Esophagus squamous epithelium (tissue), 5 donors: ENCODE measurements at places on chromosomes 1 and 21.

- DNase-seq, result no peak
Measured at GRCh38 chr1:9038881-9039760, 12.9 kb upstream of the SLC2A7 start.

- no peak for DNase-seq
Measured at GRCh38 chr1:63323865-63324778, 1.8 kb downstream of the FOXD3 start.

DNA sequence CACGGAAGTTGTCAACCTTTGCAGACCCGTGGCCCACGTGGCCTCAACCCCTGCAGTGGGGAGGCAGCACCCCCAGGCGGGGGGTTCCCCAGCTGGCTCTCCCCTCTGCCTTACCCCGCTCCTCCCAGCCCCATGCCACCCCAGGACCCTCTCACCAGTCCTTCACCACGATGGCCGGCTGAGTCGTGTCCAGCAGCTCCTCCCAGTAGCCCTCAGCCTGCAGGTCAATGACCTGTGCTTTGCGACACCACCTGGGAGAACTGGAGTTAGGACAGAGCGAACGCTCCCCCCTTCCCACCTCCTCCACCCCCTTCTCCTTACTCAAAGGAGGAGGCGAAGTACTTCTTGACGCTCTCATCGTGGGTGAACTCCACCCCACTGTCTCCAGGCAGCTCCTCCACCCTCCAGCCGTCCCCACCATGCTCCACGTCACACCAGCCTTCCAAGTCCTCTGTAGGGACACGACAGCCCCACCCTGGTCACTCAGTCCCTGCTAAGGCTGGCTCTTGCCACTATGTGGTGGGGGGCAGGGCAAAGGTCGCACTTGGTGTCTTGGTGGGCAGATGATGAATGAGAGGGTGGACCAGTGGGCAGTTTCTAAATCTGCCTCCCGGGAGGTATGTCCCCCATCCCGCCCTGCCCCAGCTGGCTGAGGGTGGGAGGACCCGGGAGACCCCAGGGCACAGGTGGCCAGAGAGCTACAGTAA, 4.5 kb downstream of the FBXO2 start:
- DNase-seq, result no peak

DNA sequence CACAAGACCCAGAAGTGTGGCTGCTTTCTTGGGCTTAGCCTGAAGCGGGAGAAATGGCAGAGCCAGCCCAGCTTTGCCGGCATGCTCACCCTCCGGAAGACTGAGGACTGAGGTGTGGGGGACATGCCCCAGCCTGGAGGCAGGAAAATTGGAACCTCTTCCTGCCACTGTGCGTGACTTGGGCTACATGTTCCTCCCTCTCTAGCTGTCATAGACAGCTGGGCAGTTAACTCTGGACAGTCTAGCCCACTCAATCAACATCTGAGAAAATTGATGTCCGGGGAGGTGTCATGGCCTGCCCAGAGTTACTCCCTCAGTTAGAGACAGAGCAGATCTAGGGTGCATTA, 59.7 kb downstream of the UBE2T start:
- no peak for DNase-seq

GRCh38 chr1:17239420-17239819, 9.5 kb upstream of the PADI3 start:
- no peak for DNase-seq

DNA sequence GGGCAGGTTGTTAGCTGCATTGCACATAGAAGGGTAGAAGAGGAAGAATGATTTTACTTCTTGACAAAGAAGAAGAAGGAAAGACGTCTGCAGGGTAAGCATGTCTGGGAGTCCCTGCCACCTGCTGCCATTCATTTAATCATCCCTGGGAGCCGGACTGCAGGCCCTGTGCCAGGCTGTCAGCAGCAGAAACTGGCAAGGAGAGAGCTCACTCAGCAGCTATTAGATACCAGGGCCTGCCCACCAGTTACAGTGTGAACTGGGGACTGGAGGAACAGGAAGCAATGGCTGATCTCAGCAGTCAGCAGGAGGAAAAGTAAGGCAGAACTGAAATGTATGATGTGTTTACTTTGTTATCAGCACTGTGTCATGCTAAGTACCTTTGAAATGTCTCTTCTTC, 75.7 kb upstream of the C1orf87 start:
- DNase-seq, result no peak

GRCh38 chr1:158025576-158026230, 32.3 kb downstream of the KIRREL1 start:
- DNase-seq, result no peak

DNA sequence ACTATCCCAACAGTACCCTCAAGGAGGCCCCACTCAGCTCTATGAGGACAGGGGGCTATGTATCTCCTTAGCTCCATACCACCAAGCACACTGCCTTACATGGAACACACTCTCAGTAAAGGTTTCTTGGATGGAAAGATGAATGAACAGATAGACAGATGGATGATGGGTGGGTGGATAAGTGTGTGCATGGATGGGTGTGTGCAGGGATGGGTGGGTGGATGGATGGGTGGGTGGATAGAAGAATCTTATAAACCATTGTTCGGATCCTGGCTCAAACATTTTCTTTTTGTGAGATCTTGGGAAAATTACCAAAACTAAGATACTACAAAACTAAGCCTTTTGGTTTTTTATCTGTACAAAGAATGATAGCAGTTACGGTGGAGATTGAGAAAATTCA, 111.0 kb upstream of the NFIA start:
- DNase-seq, result no peak

DNA sequence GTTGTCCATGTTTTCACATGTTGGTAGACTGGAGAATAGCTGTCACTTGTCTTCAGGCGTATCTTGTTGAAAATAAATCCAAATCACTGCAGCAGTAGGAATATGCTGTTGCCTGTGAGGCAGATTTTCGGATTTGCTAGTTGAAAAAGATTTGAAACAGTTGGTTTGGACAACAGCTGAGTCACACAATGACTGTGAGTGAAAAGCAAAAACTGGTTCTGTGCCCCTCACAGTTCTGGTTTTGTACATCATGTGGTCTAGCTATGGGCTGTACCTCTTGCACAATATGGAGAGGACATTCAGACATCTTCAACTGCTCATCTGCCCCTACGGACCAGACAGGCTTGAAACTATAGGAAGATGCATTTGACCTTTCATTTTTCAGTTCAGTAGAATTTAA, 1.8 kb downstream of the ARF1 start:
- DNase-seq, result no peak

- no peak for DNase-seq
Measured at GRCh38 chr1:168767894-168768584, 39.0 kb upstream of the DPT start.

DNA sequence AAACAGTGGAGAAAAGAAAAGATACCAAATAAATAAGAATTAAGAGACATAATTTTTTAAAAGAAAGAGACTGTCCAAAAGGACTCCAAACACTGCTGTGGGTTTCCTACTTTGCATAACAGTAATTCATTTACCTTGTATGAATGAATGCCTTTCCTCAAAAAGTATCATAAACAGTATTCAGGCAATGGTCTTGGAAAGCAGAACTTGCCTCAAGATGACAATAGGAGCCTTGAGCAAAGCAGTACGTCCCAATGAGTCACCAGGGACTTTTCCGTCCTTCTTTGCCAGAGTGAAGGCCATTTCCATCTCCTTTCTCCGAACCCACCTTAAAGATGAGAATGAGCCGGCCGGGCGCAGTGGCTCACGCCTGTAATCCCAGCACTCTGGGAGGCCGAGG, 186.4 kb downstream of the ZBTB18 start:
- DNase-seq, result no peak

DNA sequence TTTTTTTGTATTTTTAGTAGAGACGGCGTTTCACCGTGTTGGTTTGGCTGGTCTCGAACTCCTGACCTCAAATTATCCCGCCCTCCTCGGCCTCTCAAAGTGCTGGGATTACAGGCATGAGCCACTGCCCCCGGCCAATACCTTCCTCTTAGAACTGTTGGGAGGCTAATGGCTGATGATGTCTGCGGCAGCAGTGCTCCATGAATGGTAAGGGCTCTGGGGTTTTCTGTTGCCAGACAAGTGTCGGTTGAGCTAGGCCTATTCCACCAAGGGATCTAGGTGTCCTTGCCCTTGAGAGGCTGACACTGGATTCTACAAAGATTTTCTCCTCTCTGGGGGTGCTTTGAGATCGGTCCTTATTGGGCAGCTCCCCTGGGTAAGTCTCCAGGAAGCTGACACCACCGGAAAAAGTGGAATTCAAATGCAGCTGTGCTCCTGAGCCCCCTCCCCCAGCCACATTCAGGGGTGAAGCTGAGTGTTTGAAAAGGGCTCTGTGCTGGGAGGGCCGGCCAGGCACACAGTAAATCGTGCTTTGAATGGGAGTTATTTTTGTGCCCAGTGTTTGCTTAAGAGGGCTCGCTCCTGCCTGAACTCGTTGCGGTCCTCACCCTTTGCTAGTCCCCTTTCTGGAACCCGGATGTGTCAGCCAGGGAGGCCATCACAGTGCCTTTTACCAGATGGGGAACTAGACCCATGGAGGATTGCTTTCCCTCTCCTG, 5.2 kb downstream of the SOX13 start:
- no peak for DNase-seq

DNA sequence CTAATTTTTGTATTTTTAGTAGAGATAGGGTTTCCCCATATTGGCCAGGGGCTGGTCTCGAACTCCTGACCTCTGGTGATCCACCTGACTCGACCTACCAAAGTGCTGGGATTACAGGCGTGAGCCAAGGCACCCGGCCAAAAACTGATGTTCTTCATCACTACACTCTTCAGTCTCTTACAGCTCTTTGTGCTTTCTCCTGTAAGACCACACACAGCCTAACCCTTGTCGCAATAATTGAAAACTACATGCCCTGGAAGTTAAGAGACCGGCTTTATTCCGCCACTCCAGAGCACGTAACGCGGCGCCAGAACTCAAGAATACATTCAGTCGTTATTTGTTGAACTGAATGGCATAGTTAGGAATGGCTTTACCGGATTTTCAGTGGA, 552 bp downstream of the GPATCH4 start:
- DNase-seq, result no peak

GRCh38 chr1:8315573-8316475, 2.1 kb upstream of the SLC45A1 start:
- DNase-seq, result no peak

DNA sequence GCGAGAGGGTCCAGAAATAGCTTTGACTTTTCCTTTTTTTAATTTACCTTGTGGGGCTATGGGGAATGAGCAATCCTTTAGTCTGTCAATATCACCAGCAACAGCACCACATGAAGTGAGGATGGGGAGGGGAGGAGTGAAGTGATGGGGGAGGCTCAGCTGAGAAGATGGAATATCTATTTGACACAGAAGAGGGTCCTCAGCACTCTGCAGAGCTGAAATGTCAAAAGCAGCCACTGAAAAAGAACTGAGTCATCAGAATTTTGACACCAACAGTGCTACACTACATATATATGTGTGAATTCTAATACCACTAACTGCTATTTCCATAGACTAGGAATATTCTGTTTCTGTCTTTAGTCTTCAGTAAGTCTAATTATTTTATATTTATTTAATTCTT, 427.0 kb upstream of the PBX1 start:
- no peak for DNase-seq

DNA sequence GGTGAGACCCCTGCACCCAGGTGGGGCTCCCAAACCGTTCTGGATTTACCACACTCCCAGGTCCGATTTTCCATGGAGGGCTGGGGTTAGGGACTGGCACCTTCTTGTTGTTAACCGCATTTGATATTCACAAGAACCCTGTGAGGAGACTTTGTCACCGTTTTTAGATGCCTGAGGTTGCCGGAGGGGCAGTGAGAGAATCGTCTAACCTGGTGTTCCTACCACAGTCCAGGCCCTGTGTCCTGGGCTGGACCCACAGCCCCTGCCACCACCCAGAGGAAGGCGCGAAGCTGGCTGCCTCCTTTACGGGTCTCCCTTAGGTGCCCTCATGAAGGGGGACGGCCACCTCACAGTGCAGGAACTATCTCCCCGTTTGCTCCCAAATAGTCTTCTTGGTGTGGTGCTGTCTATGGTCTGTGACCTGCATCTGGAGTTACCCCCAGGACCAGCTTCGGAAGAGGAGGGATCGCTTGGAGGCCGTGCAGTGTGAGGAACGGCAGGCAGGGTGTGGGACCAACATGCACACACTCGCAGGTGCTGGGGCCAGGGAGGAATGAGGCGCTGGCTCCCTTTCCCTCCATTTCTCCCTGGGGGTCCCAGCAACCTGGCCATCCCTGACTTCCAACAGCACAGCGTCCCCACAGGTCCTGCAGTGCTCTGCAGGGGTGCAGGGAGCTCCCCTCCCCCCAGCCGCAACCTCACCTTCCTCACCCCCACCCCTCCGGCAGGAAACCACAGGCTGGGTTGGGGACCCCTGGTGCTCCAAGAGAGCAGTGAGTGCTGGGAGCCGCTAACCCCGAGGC, 7.0 kb downstream of the SIM2 start:
- DNase-seq, result no peak

DNA sequence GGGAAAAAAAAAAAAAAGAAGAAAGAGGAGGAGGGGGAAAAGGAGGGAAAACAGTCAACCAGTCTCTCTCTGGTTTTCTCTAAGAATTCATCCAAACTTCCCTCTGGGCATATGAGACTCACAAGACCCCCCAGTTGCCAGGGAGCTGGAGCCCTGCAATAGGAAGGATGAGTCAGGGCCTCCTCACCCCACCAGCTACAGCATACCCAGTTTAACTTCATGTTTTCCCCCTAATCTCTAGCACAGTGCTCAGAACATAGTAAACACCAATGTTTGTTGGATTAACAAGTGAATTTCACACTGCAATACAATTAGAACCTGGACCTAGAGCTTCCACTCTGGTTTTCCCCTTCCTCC, 7.8 kb downstream of the F11R start:
- DNase-seq, result no peak

DNA sequence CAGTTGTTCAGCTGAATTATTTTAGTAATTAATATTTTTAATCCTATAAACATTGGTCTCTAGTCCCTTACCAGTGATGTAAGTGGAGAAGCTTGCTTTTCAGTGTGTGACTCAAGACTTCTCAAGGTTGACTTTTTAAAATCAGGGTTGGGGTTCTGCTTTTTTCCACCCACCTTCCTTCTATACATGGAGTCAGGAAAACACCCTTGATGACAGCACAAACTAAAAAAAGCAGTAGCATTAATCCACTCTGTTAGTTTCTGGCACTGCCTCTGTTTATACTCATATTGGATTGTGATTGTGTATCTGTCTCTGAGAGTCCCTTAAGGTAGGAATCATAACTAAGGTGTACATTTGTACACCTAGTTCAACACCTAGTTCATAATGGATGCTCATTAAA, 8.3 kb upstream of the PLEKHO1 start:
- no peak for DNase-seq

DNA sequence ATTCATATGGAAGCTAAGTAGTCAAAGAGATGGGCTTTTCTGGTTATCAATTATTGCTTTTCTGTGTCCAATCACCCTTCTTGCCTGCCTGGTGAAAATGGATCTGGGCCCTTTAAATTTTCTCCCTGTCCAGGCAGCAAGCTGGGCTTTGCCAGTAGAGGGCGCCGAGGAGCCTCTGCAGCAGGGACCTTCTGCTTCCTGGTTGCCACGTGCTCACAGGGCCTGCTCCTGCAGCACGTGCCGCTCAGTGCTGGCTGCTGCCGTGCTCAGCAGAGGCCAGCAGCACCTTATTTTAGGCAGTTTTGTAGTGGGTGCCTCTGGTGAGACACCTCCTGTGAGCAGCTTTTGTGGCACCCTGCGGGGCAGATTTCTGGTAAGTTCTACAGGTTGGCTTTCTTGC, 4.0 kb downstream of the ACTL8 start:
- DNase-seq, result no peak

- DNase-seq, result no peak
Measured at GRCh38 chr1:219350172-219350931, 176.7 kb downstream of the LYPLAL1 start.
